ENCODE measurements at places on chromosomes 1 and 21.

DNA sequence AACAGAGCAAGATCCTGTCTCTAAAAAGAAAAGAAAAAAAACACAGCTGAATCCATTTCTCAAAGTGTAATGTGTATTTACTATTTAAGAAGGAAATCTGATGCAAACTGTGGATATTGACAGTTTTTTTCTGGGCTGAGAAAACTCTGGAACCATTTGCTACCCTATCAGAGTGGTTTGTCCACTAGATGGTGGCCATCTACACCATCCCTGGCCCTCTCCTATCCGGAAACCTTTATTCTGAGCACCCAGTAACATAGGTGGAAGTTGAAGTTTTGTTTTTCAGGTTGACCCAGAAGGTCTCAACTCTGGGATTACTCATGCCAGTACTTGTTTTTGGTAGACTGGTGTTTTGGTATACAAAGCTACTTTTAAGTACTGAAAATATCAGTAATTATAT, 20.2 kb downstream of the ECHDC2 start:
- no peak for DNase-seq

- no peak for DNase-seq
These were observed 5.2 kb downstream of the FNDC10 start for GRCh38 chr1:1594602-1595260.

GRCh38 chr1:39481289-39481688, 10.1 kb upstream of the BMP8A start:
- DNase-seq: no peak

DNA sequence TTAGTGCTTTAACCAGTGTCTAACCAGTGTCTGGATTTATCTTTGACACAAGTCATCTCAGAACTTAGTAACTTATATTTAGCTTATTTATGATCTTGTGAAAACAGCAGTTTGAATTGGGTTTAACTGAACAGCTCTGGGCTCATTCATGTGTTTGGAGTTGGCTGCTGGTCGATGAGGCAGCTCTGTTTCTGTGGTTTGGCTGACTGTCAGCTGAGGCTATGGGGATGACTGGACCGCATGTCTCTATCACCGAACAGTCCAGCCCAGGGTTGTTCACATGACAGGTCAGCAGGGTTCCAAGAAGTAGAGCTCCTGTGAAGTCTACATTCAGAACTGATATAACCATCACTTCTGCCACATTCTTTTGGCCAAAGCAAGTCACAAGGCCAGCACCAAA, 29.1 kb upstream of the C21orf91 start:
- DNase-seq: no peak

- DNase-seq: no peak
These were observed 4.3 kb upstream of the MTFR1L start for GRCh38 chr1:25815208-25816111.

- no peak for DNase-seq
These were observed 20.7 kb downstream of the NGF start for GRCh38 chr1:115317101-115318012.

- DNase-seq: no peak
These were observed 157.1 kb upstream of the SYT6 start for GRCh38 chr1:114310695-114311271.

- DNase-seq: no peak
These were observed 13.3 kb downstream of the SLC6A17 start for GRCh38 chr1:110163591-110163990.

- no peak for DNase-seq
These were observed 182.0 kb downstream of the LMX1A start for GRCh38 chr1:165174491-165174890.

DNA sequence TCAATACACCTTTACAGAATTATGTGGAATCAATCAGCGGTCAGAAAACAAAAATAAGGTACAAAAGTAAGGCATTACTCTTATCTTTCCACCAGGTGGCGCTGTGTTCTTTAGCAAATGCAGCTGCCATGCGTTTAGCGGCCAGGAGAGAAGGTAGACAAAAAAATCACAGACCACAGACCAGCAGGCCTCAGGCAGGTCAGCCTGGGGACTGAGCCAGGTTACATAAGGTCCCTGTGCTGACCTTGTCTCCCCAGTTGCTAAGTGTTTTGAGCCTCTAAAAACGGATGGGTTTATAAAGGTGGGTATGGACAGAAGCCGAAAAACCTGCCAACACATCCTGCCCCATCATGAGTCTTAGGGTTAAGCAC, 2.8 kb downstream of the RGS16 start:
- no peak for DNase-seq

Measured in esophagus squamous epithelium (tissue), 5 donors.